ENCODE measurements at places on chromosomes 4 and X.

DNA sequence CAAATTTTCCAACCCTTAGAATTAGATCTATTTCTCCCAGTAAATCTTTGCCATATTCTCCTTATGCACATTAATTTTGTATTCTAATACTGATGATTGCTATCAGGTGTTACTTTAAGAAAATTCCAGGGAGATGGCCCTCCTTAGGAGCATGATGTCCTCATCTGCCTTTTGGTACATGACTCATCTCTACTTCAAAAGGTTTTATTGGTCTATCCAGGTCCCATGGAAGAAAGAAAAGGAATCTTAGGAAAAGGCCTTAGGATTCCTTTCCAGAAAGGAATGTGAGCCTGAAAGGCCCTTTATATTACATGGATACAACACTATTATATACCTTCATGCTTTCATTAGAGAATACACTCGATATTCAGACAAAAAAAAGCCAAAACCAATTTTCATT is 968.2 kb downstream of the STIM2 start:
- no peak for DNase-seq

GRCh38 chr4:140174543-140174942 is 20.6 kb upstream of the MAML3 start:
- no peak for DNase-seq

DNA sequence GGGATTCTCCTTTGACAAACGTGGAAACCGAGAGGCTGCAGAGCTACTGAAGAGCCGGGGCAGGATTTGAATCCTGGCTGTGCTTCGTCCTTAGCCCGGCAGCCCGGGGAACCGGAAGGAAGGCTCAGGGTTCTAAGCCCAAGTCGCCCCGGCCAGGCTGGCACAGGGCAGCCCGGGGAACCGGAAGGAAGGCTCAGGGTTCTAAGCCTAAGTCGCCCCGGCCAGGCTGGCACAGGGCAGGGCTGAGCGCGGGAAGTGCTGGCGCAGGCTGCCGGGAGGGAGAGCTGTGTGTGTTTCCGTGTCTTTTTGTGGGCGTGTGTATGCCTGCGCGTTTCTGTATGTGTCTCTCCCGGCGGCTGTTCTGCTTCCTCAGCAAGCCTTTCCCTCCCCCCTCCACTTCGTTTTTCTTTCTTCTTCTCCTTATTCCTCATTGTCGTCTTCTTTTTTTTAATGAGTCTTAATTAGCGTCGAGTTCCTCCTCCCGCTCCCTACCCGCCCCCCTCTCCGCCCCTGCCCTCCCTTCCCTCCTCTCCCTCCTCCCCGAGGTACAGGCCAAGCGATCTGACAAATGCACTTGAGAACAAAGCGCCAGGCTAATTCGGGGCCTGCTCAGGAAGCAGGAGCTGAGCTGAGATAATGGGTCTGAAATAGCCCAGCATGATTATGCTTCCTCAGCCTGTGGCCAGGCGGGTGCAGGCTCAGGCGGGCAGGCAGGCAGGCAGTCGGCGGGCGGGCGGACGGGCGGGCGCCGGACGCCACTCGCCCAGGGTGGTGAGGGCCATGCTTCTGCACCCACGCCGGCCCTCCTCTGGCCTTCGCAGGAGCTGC is 65.9 kb downstream of the EFNB1 start:
- peak; percentile 30 for DNase-seq

DNA sequence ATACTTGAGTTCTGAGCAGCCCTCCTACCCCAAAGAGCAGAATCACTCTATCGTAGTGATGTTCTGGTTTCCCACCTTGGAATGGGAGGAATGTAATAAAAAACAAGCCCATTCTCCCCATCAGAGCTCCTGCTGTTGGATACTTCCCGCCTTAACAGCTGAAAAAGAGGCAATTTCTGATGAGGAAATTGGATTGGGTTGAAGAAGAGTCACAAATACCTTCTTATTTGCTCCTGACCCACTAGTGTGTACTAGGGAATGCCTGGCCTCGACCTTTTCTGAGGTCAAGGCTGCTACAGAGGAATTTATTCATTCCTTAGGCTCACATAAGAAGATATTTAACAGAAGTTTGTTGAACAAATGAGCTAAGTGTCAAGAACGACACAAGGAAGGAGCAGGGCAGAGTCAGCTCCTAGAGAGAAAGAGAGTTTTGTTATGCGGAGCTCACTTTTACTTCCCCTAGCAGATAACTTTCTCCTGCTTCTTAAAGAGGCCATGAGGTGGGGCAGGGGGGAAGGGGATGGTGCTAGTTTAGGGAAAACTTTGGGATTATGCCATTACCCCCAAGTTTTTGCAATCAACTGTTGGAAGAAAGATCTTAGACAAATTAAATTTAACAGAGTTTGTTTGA is 273.8 kb upstream of the CLNK start:
- DNase-seq = no peak

DNA sequence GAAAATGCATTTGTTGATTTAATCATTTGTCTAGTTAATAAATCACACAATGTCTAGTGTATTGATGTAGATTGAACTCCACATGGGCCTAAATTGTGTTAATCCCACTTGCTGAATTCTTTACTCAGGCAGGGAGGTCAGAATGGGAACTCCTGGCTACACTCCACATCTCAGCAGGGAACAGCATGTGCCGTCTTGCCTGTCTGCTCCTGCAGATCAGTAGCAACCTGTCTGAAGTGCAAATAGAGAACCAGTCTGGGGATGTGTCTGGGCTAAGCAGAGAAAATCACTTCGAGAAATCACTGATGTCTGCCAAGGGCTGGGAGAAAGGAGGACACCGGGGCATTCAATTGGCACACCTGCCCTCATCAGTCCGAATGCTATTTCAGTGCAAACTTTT is 16.5 kb upstream of the MXRA5 start:
- no peak for DNase-seq

DNA sequence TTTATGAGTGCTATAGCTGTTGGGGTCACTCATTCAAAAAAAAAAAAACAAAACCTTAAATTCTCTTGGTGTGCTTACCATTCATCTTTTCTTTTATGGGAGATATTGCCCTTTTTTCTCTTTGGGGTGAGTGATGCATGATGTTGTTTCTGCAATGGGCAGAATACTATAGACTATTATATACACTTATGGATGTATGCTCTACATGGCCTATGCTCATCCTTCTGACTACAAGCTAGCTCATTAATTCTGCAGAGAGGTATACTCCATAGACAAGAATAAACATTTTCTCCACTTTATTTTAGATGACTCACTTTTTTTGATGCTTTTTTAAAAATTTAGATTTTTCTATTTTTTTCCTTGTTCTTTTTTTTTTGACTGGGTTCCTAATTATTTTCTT is 160.3 kb upstream of the ANK2 start:
- no peak for DNase-seq

GRCh38 chrX:38893441-38893840 is 92.2 kb downstream of the MID1IP1 start:
- DNase-seq = no peak

DNA sequence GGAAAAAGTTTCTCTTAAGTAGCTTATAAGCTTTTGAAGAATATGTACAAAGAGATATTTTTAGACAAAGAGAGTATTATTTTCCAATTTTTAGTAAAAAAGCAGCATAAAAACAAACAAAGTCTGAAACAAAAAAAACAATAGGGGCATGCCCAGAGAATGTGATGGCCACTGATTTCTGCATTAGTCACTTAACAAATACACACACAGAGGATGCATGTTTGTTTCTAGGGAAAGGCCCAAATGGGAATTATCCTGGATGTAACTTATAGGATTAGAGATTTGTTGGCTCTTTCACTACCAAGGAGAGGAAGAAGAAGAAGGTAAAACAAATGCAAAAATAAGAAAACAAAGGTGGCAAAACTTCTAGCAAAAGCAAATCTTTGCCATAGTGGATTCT is 95.9 kb upstream of the SCOC start:
- DNase-seq = no peak
